ENCODE measurements at places on chromosomes 3 and 15.

DNA sequence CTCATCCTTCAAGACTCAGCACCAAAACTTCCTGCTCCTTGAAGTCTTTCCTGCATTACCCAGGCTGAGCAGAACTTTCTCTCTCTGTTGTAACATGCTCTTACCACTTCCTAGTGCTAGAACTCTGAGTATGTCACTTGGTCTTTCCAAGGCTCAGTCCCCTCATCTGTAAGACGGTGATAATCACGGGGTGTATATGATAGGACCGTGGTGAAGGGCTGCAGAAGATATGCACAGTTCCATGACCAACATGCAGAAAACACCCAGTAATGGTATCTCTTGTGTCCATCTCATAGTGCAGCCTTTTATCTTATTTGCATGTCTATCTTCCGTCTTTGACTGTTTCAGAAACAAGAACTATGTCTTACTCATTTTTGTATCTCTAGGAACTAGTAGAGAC is 154.5 kb downstream of the ZNF621 start:
- no peak for DNase-seq

- no peak for DNase-seq
Measured at GRCh38 chr3:43481375-43481774, 140.4 kb downstream of the ANO10 start.

DNA sequence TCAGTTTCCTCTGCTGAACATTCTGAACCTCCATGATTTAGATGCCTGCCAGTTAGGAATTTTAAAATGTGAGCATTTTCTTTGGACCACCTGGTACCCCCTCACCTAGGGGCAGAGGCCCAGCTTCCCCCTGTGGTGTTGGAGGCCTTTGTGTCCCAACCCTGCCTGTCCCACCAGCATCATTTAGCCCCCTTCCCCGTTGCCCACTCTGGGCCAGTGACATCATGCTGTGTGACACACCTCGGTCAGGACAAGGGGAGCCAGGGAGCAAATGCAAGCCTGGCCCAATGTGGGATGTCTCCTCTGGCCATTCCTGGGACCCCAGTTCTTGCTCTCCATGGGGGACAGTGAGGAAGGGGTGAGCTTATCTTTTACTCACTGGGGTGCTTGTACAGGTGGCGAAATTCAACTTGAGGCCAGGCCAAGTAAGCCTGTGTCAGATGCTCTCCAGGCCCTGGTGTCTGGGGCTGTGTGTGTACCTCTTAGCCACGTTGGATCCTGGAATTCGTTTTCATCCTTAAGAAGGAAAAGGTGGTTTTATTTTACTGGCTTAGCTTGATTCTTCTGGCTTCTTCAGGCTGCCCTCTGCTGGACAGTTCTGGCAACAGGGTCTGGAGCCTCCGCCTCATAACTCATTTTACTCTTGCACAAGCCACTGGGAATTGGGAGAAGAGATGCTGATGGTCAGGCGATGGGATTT is 49.7 kb upstream of the MYZAP start:
- peak; percentile 66 for DNase-seq

- DNase-seq: no peak
Measured at GRCh38 chr15:75696854-75697259, 15.8 kb downstream of the CSPG4 start.

DNA sequence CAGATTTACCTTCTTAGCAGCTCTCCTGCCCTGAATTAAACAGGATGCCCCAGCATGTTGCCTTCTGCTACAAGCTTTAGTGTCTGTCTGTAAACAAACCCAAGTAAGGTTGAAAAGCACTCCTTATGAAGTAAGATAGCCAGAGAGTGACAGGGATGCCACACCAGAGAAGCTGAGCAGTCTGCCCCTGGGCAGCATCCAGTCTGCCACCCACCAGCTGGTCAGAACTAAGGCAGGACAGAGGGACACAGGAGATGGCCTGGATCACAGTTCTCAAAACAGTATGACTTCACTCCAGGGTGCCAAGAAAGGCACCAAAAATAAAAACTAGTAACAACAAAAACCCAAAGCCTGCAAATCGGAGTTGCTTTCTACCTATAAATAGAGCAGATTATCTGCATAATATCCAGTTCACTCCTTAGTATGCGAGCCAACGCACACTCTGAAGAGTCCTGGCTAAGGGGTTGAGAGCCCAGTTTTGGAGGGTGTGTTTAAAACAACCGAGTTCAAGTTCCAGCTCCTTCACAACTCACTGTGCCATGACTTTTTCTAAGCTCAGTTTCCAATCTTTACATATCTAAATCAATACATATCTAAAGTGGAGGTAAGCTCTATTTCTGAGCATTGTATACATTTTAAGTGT is 198.9 kb downstream of the KCNMB2 start:
- no peak for DNase-seq

- no peak for DNase-seq
Measured at GRCh38 chr3:96510334-96510733, 304.1 kb upstream of the EPHA6 start.

- no peak for DNase-seq
Measured at GRCh38 chr15:71279757-71280141, 164.5 kb downstream of the THSD4 start.

DNA sequence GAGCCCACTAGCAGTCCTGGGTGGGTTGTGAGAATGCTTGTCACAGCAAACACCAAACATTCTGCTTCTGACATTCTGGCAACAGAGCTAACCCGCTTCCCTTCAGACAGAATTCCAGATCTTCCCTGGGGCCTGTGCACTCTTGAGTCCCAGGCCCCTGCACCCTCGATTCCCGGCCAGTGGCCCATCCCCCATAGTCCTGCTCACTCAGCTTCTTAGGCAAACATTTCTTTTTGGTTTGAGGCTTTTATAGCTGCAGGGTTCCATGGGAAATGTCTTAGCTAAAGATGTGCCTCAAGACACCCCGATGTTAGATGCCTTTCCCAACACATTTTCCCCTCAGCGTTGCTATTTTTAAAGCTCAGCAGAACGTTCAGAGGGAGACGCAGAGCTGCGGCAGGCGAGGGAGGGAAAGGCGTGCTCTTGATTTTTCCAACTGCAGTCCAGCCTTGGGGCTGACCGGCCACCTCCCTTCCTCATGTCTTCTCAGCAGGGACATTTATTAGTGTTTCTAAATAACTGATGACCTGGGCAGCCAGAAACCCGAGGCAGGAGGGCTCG is 35.2 kb downstream of the ABTB1 start:
- no peak for DNase-seq

GRCh38 chr15:72532991-72533601 is 59.0 kb downstream of the ARIH1 start:
- DNase-seq: no peak

DNA sequence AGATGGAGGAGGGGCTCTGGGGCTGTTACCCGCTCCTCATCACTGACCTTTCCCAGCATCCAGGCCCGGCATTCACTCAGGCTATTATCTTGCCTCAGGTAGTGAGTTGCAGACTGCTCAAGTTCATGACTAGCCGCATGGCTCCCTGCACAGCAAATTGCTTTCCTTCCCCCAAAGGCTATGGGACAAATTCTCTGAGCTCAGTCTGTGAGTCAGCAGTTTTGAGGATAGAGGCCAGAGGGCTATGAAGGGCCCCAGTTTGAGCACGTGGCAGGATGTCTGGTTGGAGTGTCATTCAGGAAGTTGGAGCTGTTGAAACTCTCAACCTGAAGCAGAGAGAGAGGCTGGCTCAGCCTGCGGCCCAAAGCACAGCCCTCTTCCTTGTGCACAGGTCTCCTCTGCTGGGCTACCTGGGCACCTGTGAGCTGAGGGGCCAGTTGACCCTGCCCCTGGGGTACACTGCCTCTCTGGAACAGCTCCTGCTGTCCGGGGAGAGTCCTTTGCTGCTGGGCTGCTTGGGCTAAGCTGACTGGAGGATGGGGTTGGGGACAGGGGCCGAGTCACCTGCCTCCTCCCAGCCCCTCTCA is 7.9 kb downstream of the FAH start:
- peak; percentile 98 for DNase-seq

DNA sequence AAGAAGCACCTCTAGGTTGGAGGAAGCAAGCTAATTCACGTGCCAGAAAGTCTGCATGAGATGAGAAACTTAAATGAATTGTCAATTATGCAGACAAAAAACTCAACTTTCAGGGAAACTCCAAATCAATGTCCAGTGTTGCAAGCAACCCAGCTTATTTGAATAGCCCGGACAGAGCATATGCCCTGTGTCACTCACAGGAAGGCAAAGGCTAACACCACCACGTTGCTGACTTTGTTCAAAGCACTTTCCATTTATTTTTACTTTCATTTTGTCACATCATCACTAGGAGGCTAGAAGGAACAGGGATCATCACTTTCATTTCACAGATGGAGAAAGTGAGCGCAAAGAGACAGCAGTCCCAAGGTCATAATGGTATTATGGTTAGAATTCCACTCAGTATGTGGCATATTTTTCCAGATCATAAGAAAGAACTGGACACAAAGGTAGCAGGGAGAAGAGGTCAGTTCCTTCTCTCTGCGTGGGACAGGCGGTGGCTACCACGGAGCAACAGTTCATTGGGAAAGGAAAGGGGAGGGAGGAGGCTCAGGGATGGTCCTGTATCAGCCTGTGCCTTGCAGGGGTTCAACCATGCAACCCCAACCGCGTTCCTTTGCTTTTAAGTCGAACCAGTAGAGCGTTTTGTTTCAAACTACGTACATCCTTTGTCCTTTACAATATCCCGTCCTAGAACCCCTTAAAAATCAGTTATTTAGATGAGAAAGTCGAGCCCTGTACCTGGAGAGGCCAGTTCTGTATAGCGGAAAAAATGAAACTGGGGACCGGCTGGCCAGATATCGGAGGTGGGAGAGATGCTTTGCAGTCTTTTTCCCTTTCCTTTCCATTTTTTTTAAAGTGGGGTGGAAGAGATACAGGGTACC is 1.1 kb downstream of the HEG1 start:
- peak; percentile 65 for DNase-seq

DNA sequence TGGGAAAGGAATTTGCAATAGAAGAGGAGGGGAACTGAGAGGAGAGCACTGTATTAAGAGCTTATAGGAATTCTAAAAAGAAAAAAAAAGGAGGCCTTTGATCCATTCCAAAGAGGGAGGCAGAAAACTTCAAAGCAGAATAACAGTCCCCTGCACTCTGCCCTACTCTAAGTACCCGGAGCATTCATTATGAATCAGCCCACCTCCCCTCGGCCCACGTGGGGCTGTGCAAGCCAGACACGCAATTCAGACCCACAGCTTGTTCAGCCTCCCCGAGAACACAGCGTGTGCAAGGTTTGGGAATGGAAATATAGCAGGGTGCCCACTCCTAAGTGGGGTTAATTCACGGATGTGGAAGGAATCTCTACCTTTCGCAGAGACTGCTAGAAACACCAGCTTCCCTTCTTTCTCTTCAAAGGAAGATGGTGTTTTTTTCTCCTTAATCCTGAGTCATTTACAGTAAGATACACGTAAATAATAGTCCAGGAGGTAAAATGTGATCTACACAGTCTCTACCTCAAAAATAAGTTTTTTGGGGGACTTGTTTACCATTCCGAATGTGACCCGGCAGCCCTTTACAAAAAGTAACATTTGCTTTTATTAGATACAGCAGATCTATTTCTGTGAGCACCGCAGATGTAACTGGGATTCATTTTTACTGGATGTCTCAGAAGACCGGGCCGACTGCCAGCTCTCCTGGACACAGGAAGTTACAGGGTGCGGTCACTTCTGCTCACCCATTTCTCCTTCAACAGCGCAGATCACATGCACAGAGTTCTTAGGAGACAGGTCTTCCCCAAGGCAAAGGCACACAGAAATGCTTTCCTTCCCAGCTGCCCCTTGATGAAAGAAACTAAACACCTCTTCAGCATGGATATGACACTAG is 768.5 kb upstream of the CFAP20DC start:
- DNase-seq: peak; percentile 95

- no peak for DNase-seq
Measured at GRCh38 chr3:37696661-37697060, 165.0 kb upstream of the CTDSPL start.

GRCh38 chr3:54914180-54914579 is 13.7 kb downstream of the LRTM1 start:
- DNase-seq: no peak

DNA sequence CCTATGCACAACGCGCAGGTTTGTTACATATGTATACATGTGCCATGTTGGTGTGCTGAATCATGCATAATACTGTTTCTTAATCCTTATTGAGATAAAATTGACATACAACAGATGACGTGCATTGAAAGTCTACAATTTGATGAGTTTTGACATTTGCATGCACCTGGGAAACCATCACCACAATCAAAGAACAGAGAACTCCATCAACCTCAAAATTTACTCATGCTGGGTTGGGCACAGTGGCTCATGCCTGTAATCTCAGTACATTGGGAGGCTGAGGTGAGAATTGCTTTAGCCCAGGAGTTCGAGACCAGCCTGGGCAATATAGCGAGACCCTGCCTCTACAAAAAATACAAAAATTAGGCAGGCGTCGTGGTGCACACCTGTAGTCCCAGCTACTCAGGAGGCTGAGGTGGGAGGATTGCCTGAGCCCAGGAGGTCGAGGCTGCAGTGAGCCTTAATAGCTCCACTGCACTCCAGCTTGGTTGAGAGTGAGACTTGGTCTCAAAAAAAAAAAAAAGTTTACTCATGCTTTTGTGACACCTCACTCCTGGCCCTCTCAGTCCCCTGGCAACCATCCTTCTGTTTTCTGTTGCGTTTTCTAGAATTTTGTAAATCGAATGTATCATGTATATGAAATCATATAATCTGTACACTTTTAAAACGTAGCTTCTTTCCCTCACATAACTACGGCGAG is 56.6 kb downstream of the BHLHE40 start:
- no peak for DNase-seq

DNA sequence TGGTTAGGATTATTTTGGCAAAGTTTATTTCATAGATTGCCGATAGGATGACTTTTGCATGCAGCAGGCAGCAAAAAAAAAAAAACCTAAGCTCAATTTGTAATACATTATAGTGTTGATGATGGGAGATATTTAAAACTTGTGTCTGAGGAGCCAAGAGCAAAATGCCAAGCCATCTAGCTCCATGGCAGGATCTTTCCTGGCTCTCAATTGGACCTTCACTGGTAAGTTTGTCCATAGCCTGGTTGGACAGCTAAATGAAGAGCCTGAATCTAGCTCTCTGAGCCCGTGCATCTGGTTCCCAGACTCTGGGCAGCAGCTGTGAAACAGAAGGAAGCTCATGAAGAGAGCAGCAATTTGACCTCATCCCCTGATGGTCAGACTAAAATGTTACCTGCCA is 17.5 kb downstream of the STAC start:
- DNase-seq: no peak

DNA sequence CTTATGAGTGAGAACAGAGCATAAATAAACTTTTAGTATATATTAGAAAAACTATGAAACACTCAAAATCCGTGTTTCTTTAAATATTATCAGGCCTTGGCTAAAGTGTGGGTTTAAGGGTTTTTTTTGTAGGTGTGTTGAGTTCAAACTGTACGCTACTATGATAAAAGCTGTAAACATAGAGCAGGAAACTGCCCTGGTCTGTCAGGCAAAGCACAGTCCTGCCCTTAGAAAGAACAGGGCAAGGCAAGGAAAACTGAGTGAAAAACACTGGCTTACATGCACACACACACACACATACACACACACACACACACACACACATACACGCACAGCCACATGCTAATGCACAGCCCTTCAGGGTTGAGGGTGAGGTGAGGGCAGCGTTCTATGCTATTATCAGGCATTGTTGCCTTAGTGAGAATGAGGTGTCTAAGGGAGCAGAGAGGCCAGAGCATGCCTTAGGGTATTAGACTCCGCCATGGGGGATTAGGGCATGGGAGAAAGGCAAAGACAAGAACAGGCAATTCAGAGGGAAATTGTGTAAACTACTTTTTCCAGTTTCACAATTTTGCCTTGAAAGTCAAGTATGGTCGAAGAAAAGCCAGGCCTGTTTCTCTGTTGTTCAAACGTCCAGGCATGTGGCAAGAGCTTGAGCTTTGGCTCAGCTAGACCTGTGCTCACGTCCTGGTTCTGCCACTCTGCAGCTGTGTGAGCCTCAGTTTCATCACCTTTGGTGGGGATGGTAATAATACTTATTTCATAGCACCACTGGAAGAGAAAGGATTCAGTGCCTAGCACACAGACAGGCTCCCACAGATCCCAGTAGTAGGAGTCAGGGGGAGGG is 36.3 kb upstream of the TPM1 start:
- no peak for DNase-seq
